ENCODE measurements at places on chromosomes 2 and 18.

- DNase-seq = no peak
These were observed 8.7 kb upstream of the TEX261 start for GRCh38 chr2:71003396-71003795.

DNA sequence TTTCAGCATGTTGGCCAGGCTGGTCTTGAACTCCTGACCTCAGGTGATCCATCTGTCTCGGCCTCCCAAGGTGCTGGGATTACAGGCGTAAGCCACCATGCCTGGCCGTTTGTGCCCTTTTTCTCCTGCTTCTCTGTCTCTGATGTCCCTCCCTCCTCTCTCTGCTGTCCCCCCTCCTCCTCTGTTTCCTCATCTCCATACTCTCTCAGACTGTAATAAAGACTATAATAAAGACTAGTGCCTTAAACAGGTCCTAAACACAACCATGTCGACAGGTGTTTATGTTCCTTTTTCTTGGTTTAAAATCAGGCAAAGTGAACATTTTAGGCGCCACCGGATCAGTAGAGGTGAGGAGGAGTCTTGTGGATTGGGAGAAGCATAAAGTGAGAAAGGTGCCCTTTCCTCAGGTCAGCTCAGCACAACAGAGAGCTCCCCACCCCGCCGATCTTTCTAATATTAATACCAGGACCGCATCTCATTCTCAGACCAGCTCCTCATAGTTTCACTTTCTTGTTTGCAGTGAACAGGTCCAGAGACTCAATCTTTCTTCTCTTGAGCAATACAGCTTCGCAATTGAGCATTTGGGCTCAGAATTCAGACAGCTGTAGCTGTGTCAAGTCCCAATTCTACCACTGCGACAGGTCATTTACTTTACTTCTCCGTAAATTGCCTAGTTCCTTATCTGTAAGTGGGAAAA lies 23.7 kb downstream of the TIMM21 start:
- DNase-seq = no peak

DNA sequence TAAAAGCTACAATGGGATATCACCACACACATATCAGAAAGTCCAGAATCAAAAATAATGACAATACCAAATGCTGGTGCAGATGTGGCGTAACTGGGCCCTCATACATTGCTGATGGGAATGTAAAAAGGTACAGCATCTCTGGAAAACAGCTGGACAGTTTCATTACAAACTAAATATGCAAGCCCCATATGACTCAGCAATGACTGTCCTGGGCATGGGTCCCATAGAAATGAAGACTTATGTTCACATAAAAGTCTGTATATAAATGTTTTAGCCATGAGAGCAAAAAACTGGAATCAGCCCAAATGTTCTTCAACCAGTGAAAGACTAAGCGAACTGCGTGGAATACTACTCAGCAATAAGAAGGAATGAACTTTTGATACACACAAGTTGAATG lies 56.7 kb downstream of the ALPK2 start:
- DNase-seq = peak; percentile 98

DNA sequence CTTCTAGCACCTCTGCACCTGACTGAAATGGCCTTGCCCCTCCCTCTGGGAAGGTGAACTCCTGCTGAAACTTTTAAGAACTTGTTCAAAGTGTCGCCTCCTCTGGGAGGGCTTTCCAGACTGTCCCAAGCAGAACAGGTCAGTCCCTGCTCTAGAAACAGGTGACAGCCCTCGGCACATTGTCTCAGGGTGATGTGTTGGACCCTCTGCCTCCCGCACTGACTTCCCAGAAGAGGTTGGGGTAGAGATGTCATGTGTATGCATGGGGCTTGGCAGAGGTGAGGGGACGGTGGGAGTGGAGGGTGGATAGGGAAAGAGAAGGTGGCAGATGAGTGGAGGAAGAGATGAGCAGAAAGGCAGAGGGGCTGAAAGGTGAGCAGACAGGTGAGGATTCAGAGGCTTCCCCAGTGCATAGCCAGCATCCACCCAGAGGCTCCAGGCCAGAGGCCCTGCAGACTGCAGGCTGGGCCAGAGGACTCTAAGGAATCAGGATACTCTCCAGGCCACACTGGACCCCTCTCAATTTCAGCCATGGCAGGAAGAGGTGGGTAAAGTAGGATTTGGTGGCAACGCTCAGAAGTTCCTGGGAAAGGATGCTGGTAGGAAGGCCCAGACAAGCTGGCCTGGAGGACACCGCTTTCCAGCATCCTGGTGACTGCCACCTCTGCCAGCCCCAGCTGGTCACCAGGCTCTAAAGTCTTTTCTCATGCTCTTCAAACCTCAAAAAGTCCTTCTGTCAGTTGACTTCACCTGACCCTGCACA lies 24.8 kb upstream of the TNS1 start:
- DNase-seq = no peak

GRCh38 chr2:3596901-3597417 lies 2.0 kb downstream of the COLEC11 start:
- no peak for DNase-seq

- DNase-seq = no peak
These were observed 40.9 kb downstream of the EVA1A start for GRCh38 chr2:75519843-75520242.

DNA sequence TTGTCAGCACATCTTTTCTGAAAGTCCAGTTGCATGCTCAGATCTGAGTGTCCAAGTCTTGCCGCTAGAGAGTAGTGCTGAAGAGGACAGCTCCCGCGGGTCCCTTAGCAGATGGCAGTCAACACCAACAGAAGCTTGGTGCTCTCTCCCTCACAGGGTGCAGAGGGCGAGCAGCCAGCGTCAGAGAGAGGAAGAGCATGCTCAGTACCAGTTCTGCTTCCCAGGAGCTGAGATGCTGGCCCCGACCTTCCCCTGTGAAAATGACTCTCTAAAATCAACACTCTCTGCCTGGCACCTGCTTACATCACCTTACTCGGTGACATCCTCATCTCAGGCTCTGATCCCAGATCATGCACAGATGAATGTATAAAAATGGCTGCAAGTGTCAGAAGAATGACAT lies 86.0 kb upstream of the TWIST2 start:
- peak; percentile 20 for DNase-seq

- DNase-seq = no peak
These were observed 257.7 kb downstream of the TDRD15 start for GRCh38 chr2:21381421-21381820.

- no peak for DNase-seq
These were observed 28.7 kb downstream of the ZSWIM2 start for GRCh38 chr2:186820303-186820702.

- DNase-seq = peak; percentile 73
These were observed at the start of gene C2orf49 for GRCh38 chr2:105337122-105338019. TSS of gene C2orf49 (plus strand) at chr2:105337540. CDS start at chr2:105337588, 48 bp downstream.

- DNase-seq = no peak
These were observed 44.2 kb downstream of the NRXN1 start for GRCh38 chr2:50987616-50988313.

DNA sequence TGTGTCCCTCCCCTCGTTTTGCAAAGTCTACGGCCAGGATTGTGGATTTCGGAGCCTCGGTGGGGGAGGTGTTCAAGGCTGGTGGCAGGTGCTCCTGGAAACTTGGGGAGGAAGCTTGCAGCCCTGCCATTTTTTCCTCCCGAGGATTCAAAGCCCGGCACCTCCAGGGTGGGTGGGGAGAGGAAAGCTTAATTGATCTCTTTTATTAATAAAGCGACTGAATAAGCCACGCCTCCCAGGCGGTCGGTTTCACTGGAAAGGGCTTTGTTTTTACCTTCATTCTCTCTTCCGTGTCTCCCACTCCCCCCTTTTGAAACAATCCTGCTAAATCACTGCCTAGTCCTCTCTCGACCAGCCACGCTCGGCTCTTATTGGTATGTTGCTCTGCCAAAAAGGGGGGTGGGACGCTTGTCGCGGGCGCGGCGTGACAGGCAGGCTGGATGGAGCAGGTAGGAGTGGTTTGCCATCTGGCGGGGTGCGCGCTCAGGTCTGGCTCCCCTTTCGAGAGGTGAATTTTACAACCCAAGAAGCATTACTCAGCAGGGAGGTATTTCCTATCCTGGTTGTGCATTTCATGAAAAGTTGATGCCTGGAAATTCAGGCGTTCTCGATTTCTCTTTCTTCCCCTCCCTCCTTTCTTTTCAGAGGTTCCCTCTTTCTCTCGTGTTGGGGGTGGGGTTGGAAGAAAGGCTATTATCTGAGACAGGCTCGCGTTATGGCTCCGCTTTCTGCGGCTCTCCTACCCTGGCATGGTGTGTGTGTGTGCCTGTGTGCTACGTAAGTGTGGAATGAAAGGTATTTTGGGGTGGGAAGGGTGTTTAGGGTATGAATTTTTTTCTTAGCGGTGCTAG lies 1.4 kb downstream of the NEDD4L start:
- DNase-seq = peak; percentile 55

- DNase-seq = peak; percentile 14
These were observed 12.6 kb downstream of the DTYMK start for GRCh38 chr2:241673797-241674725.
